Kidney capillary endothelial cell (primary cell): ENCODE measurements at places on chromosomes 11 and 22.

GRCh38 chr11:28756977-28757376 lies 648.8 kb downstream of the METTL15 start:
- no peak for DNase-seq

DNA sequence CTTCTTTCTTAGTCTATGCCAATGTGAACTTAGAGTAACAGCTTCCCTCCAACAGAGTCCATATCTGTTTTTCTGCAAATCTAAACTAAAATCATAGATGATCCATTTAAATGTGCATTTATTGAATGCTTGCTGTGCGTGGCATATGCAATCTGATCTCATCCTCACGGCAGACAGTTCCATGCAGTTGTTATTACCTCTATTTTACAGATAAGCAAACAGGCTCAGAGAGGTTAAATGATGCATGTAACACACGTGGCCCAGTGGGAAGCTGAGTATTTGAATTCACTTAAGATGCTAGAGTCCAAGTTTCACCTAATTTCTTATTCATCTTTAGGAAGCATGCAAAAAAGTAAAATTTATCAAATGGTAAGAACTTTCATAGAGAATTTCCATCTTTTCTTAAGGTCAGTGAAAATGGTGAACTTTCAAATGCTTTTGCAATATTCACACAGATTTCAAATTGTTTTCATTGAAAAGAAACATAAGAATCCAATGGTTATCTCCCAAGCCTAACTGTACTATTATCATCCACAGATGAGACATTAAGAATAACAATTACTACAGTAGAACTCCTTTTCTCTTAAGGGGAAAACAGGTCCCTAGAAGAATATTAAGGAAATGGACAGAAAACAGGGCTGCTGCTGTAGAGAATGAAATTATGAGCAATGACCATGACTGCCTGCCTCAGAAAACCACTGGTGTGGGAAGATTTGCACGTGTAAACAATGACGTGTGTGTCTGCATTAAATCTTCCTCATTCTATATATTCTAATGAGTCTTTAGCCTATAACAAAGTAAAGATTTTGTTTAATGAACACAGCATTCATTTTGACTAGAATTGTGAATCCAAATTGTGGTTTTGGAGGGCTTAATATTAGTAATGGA lies 1171.3 kb downstream of the LRRC4C start:
- DNase-seq, result no peak

GRCh38 chr11:103773537-103773936 lies 262.9 kb upstream of the DDI1 start:
- DNase-seq, result no peak

- DNase-seq, result no peak
Observed at GRCh38 chr11:111573821-111574249, 28.4 kb upstream of the SIK2 start.

GRCh38 chr11:1074244-1075221 lies at the start of gene MUC2:
MUC2 (plus strand) TSS chr11:1074874.
- no peak for DNase-seq

DNA sequence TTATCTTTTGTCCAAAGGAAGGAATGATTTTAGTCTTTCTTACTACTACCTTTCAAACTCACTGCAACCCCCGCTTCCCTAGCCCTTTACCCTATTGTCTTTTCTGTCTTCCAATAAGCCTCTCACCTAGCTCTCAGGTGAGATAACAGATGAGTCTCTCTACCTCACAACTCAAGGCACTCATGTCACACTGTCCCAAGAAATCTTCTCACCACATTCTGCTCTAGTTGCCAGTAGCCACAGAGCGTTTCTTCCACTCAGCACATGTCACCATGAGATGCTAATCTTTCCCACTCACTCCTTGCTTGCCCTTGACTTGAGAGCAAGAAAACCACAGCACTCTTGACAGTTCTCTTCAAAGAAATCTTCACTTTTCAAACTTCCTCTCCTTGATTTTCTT lies 32.7 kb upstream of the TMEM41B start:
- DNase-seq, result no peak

DNA sequence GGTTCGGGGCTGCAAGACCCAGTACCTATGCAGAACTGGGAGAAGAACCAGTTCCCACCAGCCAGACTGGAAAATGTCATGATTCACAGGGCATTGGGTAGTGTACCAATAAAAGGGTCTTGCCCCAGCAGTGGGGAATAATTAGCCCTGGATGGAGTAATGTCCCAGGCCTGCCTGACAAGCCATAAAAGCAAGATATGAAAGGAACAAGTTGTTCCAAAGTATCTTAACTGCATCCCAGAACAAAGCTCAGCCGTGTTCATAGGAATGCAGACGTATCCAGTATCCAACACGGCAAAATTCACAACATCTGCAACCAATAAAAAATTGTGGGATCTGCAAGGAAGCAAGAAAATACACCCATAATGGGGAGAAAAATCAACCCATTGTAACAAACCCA lies 47.9 kb downstream of the ASCL2 start:
- no peak for DNase-seq

- no peak for DNase-seq
Observed at GRCh38 chr11:108551651-108552462, 41.7 kb downstream of the EXPH5 start.

DNA sequence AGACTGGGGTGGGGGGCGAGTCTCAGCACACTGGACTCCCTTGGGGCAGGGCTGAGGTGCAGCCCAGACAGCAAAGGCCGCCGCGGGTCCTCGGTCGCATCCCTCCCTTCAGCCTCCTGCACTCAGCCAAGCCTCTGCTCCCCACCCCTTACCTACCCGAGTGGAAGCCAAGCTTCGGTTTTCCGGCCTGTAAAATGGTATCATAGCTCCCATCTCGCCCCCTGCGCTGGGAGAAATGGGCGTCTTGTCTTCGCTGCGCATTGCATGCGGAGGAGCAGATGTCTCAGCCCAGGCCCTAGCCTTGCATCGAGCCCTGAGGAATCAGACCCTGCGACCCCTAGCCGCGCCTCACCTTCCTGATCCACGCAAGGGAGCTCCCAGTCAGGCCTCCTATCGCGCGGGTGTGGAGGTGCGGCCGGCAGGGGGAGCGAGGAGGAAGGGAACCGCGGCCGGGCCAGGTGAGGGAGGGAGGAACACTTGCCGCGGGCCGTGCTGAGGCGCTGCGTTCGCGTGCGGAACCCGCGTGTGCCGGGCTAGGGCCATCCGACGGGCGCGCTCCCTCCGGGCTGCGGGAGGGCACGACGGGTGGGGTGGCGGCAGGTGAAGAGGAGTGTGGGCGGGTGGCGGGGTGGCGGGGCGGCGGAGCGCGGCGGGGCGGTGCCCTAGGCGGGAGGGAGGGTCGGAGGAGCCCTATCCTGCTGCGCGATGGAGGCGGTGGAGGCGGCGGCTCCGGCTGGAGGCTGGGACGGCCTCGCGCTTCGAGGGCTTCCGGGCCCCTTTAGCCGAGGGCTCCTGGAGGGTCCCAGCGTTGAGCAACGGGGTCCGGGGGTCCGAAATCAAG lies 4.1 kb upstream of the TBX1 start:
- DNase-seq, result no peak

GRCh38 chr22:25080855-25081254 lies 118.8 kb upstream of the CRYBB3 start:
- DNase-seq, result no peak

DNA sequence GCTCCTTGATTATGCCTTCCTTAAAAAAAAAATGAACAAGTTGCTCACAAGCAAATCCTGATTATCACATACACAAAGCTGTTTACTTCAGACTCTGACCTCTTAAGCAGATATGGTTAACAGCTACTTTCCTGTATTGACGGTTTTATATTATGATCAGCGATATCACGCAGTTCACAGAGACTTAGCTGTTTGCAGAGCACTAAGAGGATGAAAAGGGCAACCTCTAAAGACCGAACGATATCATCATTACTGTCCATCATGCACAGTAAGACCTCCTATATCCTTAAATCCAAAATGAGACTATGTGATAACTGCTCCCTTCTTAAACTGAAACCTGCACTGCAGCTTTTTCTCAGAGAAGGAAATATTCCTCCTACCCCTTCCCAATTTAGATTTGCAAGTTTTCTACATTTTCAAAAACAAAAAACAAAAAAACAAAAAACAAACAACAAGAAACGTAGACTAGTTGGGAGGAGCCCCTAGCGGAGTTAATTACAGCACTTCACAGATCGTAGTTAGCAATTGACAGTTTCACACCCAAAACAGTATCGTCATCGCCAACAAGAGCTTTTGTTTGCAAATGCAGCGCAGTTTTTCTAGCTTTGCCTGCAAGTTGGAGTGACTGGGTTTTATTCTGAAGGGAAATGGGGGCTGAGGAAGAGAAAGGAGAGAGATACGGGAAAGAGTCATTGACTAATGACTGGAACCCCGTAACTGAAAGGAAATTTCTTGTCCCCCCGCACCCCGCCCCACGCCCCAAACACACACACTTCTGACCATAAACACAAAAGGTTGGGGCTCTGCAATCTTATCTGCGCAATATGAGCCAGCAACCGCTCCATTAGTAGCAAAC lies 1.2 kb downstream of the DDX6 start:
- DNase-seq, result peak; percentile 26

- no peak for DNase-seq
Observed at GRCh38 chr22:27935897-27936296, 16.8 kb upstream of the PITPNB start.

GRCh38 chr22:32992821-32993220 lies 65.4 kb downstream of the SYN3 start:
- no peak for DNase-seq

- no peak for DNase-seq
Observed at GRCh38 chr22:48346311-48346710, 1481.4 kb downstream of the BRD1 start.

- no peak for DNase-seq
Observed at GRCh38 chr22:42299586-42300258, 29.3 kb upstream of the TCF20 start.

GRCh38 chr22:19885841-19886592 lies 31.3 kb upstream of the GNB1L start:
- DNase-seq, result no peak

DNA sequence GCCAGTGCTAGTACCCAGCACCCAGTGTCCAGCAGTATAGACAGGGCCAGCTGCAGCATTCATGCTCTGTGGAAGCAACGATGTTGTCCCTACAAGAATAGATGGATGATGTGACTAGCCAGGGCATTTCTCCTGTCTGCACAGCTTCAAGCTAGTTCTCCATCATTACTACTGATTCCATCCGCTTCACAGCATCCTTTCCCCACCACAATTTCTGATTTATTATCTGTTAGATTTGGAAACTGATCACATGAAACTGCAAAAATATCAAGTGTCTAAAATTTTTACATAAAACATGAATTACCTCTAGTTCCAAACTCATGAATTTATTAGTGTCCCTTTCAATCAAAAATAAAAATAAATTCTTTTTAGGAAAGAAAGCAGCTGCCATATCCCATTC lies 138.9 kb upstream of the POU2AF2 start:
- no peak for DNase-seq

- DNase-seq, result peak; percentile 60
Observed at GRCh38 chr22:42169055-42169469, 38.5 kb upstream of the CYP2D6 start.

- no peak for DNase-seq
Observed at GRCh38 chr22:29482253-29482652, 2.2 kb downstream of the NEFH start.

DNA sequence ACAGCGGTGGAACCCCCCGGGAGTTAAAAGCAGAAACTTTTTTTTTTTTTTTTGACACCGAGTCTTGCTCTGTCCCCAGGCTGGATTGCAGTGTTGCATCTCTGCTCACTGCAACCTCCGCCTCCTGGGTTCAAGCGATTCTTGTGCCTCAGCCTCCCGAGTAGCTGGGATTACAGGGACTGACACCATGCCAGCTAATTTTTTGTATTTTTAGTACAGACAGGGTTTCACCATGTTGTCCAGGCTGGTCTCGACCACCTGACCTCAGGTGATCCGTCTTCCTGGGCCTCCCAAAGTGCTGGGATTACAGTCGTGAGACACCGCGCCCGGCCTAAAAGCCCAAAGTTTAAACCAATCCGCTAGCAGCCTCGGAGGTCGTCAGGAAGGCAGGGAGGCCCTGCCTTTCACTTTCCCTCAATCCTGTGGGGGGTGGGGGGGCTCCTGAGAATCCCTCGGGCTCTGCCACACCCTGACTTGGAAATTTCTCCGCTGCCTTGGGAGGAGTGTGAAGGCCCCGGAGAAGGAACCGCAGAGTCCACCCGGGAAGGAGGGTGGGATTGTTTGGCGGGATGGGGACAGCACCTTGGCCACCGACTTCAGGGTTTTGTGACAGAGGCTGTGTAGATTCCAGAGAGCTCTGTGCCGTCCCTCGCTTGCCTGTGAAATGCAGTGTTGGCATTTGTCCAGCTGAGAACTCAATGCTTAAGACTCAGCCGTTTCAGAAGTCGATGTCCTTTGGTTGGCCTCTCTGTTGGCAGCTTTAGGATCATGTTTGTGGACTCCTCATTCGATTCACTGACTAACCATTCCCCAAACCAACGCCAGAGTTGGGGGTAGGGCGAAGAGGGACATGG lies 1.0 kb downstream of the ARHGAP8 start:
- DNase-seq, result no peak

DNA sequence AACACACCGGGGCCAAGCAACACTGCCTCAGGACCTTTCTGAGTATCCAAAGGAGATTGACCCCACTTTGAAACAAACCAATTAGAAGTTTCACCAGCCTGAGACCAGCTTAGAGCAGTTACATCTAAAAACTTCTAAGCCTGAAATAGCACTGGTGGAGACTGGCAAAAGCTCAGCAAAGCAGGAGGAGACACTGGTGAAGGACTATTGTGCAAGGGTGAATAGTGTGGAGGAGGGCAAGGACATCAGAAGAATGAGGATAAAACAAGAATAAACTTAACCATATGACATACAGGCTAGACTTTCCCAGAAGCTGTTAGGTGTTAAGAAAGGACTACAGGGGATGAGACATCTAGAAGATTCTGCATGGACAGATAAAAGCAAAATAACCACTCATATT lies 152.4 kb downstream of the FCHSD2 start:
- no peak for DNase-seq

DNA sequence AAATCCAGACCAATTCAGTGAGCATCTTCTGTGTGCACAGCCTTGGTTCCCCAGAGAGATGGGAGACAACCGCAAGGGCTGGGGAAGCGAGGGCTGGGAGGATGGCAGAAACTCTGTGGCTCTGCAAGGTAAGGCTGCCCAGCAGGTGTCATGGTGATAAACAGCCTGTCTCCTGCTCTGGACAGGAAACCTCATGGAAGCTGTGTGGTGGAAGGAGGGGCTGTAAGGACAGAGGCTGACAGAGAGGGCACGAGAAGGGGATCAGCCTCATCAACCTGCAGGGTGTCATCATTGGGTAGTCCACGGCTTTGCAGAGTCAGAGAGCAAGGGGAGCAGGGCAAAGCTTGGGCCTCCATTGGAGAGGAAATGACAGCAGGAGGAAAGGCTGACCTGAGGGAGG lies 138.4 kb upstream of the CADM1 start:
- no peak for DNase-seq

DNA sequence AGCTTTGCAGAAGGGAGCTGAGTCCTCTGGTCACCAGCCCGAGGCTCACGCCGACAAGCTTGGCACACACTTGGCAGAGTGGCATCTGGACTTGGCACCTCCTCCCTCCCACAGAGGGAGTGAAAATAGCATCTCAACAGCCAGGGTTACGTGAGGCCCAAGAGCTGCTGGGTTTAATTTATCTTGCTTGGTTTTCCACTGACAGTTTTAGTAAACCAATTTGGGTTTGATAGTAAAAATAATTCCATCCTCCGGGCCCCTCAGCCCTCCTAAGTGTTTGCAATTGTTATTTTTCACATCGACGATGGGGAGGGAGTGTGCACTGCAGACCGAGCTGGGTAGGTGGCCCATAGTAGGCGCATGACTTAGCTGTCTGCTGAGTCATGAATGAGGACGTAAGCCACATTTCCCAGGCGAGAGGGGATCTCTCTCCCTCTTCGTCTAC lies 107.6 kb upstream of the ASPHD2 start:
- no peak for DNase-seq
